Panc1 (cell line): ENCODE measurements at places on chromosomes 12 and 14. TPM values are rescaled to one million over a fixed set of nuclear protein-coding genes. Genes with fewer than 3 reads are reported as not detected.

DNA sequence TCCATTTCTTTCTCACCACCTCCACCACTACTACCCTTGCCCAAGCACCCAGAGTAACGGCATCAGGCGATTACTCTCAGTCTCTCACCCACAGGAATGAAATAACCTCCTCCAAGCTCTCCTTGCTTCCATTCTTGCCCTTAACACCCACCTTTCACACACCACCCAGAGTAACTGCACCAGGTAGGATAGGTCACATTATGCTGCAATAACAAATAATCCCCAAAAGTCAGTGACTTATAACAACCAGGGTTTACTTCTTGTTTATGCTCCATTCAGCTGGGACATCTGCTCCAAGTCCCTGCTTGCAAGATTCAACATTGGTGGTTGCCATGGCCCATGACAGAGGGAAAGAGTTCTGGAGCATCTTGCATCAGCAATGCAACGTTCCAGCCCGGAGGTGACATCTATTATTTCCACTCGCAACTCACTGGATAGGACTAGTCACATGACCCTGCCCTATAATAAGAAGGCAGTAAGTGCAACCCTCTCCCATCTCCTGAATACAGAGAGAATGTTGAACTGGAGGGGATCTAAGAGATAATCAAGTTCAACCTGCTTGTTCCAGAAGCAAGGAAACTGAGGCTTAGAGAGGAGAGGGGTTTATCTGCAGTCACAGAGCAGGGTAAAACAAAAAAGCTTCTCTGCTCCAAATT is 41.5 kb upstream of the FICD start:
- no peaks in the 10 kb centered on the region for H3K36me3 ChIP-seq
- no peak overlapping the region for H3K4me3 ChIP-seq
- no peak for DNase-seq
- H3K4me1 ChIP-seq, result peaks cover 5% of the 10 kb centered on the region
- no peaks in the 10 kb centered on the region for H3K27me3 ChIP-seq

DNA sequence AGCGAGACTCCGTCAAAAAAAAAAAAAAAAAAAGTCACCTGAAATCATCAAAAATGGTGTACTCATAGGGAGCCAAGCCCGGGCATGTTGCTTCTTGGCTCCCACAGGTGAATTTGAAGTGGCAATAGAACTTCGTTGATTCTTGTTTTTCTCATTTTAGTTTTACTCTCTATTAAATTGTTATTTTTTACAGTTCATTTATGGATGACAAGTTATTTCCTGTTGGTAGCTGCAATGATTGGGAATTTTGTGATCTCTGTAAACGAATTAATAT is 1.3 kb downstream of the TM7SF3 start:
- DNase-seq, result no peak
- no peaks in the 10 kb centered on the region for H3K36me3 ChIP-seq
- H3K27ac ChIP-seq, result peak overlapping the region; percentile 84; the same call in 1 of the 2 replicates

GRCh38 chr12:127257366-127257935 is 1009.5 kb upstream of the TMEM132C start:
- no peak overlapping the region for H3K27ac ChIP-seq
- DNase-seq, result no peak
- H3K27me3 ChIP-seq, result no peaks in the 10 kb centered on the region
- H3K4me1 ChIP-seq, result no peaks in the 10 kb centered on the region

- no peak overlapping the region for H3K27ac ChIP-seq
- no peak overlapping the region for H3K4me3 ChIP-seq
- no peaks in the 10 kb centered on the region for H3K36me3 ChIP-seq
- no peak for DNase-seq
Measured at GRCh38 chr12:39145175-39145999, 240.0 kb upstream of the CPNE8 start.

DNA sequence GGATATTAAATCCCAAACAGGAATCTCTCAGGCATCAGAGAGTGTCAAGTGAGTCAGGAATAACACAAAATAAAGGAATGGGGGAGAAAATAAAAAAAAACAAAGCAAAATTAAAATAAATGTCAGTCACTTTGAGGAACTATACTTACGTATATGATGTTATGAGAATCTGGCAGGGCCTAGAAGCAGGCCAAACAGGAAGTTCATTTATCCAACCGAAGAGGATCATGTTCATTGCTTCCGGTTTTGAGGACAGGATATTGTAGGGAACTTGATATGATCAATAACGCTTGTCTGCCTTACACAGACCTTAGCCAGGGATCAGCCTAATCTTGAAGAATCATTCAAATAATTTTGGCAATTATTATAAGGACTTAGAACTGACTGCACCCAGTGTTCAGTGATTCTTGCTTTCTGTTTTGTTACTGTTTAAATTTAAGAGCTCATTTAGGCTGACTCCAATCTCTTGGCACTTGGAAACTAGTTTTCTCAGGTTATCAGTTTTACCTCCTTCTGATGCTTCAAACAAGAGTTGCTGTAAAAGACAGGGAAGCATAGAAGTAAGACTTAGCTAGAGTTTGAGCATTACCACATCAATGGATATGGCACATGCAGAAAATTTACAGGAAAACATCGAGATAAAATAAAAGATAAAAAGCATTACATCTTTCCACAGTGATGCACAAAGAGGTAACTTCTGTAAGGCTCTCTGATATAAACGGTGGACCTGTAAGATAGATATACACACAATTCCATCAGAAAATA is 53.4 kb downstream of the ZFC3H1 start:
- H3K4me1 ChIP-seq, result no peaks in the 10 kb centered on the region
- no peak overlapping the region for H3K4me3 ChIP-seq
- peaks cover 67% of the 10 kb centered on the region for H3K36me3 ChIP-seq
- H3K27me3 ChIP-seq, result no peaks in the 10 kb centered on the region

DNA sequence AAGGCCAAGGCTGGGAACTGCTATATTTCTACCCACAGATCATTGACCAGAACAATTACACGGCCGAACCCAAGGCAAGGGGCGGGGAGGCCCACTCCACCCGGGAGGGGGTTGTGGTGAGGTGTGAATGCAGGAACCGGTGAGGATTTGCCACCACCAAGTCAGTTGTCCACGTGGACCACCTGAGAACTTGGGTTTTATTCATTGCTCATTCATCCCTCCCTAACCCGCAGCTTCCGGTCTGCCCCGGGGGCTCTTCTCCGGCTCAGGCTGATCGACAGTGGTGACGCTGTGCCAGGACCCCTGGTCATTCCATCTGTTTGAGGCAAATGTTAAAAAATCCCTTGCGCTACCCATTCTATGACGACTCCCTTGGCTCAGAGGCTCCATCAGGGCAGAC is 127.7 kb upstream of the RTL1 start:
- H3K4me1 ChIP-seq, result no peaks in the 10 kb centered on the region
- no peaks in the 10 kb centered on the region for H3K36me3 ChIP-seq
- H3K27ac ChIP-seq, result no peak overlapping the region
- no peak for DNase-seq
- no peaks in the 10 kb centered on the region for H3K27me3 ChIP-seq

DNA sequence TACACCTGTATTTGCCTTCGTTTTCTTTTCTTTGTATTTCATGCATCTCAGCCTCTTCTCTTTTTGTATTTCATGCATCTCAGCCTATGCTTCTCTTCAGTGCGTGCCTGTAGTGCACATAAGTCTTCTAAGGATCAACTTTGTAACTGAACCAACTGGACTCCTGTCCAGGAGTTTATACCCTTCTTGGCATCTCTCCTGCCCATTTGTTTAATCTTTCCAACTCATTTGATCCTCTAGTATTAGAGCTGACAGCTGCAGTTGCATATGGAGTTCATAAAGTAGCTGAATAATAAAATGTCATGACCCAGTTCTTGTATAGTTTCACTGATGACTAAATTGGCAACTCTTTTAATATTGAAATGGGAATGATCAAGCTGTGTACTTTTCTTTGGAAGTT is 89.7 kb downstream of the FGD4 start:
- H3K4me3 ChIP-seq, result no peak overlapping the region
- no peaks in the 10 kb centered on the region for H3K4me1 ChIP-seq
- H3K36me3 ChIP-seq, result no peaks in the 10 kb centered on the region
- no peak for DNase-seq

GRCh38 chr14:73740618-73741326 is 26.6 kb upstream of the PNMA1 start:
- H3K4me1 ChIP-seq, result peaks cover 66% of the 10 kb centered on the region
- H3K27me3 ChIP-seq, result no peaks in the 10 kb centered on the region
- no peaks in the 10 kb centered on the region for H3K36me3 ChIP-seq
- H3K4me3 ChIP-seq, result 0 out of 2 replicates have a peak overlapping the region, but pooled peaks have one; percentile 37
- no peak for DNase-seq

Gene C3AR1
- not detected for total RNA-seq

Gene FGF23
- not detected for total RNA-seq

DNA sequence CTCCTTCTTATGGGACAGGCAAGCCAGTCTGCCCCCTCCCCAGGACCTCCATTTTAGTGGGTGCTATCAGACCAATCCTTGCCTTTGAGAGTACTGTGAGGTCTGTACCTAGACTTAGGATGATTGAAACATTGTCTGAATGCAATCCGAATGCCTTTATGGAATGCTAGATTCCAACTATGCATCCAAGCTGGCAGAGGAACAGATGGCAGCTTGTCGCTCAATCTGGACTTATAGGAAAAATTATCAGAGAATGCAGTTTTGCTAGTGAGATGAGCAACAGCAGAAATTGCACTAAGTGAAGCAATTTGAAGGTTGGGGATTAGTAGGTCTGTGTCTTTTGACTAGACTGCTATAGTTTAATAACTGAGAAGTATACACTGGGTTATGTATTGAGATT is 109.1 kb downstream of the DYRK2 start:
- DNase-seq, result no peak
- no peak overlapping the region for H3K4me3 ChIP-seq
- peaks cover 3% of the 10 kb centered on the region; the same call in 1 of the 2 replicates for H3K27me3 ChIP-seq
- H3K4me1 ChIP-seq, result no peaks in the 10 kb centered on the region
- no peak overlapping the region for H3K27ac ChIP-seq
- no peaks in the 10 kb centered on the region for H3K36me3 ChIP-seq

DNA sequence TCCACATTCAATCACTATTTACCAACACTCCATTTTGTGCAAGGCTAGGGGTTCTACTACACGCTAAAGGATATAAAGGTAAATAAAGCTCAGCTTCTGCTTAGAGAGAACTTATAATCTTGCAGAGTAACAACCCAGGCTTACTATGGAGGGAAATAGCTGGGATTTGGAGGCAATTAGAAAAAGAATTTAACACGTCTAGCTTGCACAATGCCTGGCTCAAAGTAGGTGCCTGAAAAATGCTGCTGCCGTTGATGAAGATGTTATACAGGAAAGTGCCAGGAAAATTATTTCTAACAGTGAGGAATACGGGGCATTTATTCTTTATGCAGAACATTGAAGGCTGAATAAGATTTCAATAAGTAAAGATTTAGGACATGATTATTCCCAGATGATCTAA is 214.2 kb downstream of the KITLG start:
- H3K27me3 ChIP-seq, result no peaks in the 10 kb centered on the region
- no peaks in the 10 kb centered on the region for H3K36me3 ChIP-seq
- no peak overlapping the region for H3K4me3 ChIP-seq
- H3K27ac ChIP-seq, result no peak overlapping the region
- no peak for DNase-seq
- no peaks in the 10 kb centered on the region for H3K4me1 ChIP-seq

DNA sequence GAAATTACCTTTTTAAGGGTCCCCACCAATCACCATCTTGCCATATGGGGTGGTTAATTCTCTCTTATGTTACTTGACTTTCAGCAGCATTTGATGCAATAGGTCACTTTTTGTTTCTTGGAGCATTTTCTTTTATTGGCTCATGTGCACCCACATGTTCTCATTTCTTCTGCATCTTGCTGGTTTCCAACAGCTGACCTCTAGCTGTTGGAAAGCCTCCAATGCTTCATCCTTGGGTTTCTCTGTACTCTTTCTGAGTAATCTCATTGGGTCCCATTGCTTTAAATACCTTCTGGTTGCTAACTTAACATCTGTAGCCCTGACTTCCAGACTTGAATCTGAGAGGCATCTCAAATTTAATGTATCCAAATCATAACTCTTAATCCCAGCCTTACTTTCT is 116.8 kb downstream of the CRADD start:
- no peaks in the 10 kb centered on the region for H3K4me1 ChIP-seq
- no peaks in the 10 kb centered on the region for H3K27me3 ChIP-seq
- no peak overlapping the region for H3K27ac ChIP-seq

GRCh38 chr12:53186745-53187144 is 6.0 kb upstream of the CSAD start:
- H3K36me3 ChIP-seq, result peaks cover 19% of the 10 kb centered on the region
- DNase-seq, result no peak
- no peaks in the 10 kb centered on the region for H3K27me3 ChIP-seq
- peaks cover 16% of the 10 kb centered on the region for H3K4me1 ChIP-seq

- no peak overlapping the region for H3K27ac ChIP-seq
- H3K4me3 ChIP-seq, result no peak overlapping the region
- no peak for DNase-seq
Measured at GRCh38 chr12:30928356-30929244, 2.1 kb downstream of the TSPAN11 start.

Gene CYP27B1
- total RNA-seq, result 4.0 TPM

Gene NCKAP5L
- total RNA-seq, result 17.3 TPM

- DNase-seq, result no peak
- H3K36me3 ChIP-seq, result peaks cover 3% of the 10 kb centered on the region; the same call in 1 of the 2 replicates
- no peak overlapping the region for H3K4me3 ChIP-seq
- no peaks in the 10 kb centered on the region for H3K27me3 ChIP-seq
- no peaks in the 10 kb centered on the region; the same call in 1 of the 2 replicates for H3K4me1 ChIP-seq
Measured at GRCh38 chr14:81176241-81176640, 44.5 kb downstream of the GTF2A1 start.

DNA sequence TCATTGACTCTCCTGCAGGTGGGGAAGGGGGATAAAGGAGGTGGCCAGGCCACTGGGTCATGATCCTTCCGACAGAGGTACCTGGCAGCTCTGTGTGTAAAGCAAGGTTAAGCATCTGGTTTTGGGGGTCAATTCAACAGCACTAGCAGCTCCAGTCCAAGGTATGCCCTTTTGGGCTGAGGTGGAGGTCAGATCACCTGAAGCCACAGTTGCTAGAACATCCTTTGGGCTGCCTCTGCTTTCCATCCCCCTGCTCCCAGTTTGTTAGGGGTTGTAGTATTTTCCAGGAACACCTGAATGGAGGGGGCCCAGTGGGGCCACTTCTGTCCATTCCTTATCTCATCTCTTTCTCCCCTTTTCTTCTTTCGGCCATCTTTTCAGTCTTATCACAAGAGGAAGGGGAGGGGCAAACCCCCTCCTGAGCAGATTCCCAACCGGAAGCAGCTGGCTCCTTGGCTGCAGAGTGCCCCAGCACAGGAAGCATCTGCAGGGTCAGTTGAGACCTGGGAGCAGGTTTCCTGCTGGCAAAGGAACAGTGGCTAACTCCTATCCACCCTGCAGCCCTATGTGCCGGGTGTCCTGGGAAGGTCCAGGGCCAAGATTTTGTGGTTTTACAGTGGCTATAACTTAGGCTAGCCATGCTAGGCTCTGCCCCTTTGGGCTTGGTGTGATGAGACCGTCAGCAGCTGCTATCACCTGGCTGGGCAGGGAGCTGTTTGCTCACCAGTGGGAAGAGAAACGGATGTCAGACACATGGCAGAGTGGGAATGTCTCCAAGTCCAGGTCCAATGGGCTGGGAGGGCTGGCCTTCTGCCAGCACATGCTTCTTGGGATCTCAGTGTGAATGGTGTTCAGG is 40.2 kb downstream of the SH2B3 start:
- H3K27me3 ChIP-seq, result no peaks in the 10 kb centered on the region
- H3K4me3 ChIP-seq, result no peak overlapping the region
- H3K27ac ChIP-seq, result peak overlapping the region; percentile 73
- peaks cover 68% of the 10 kb centered on the region for H3K4me1 ChIP-seq
- H3K36me3 ChIP-seq, result no peaks in the 10 kb centered on the region

Gene DYRK4
- total RNA-seq, result 13.3 TPM

- H3K27me3 ChIP-seq, result no peaks in the 10 kb centered on the region
- no peak overlapping the region for H3K27ac ChIP-seq
- no peaks in the 10 kb centered on the region for H3K4me1 ChIP-seq
- H3K36me3 ChIP-seq, result no peaks in the 10 kb centered on the region
Measured at GRCh38 chr14:48563489-48563888, 888.1 kb upstream of the MDGA2 start.

Gene CLEC2D
- total RNA-seq, result 2.3 TPM
